ENCODE measurements at places on chromosomes 3 and 15.

GRCh38 chr15:22815766-22816165 lies 22.7 kb upstream of the NIPA2 start:
- no peak for DNase-seq

GRCh38 chr3:129687586-129688125 lies 81.2 kb upstream of the PLXND1 start:
- no peak for DNase-seq

DNA sequence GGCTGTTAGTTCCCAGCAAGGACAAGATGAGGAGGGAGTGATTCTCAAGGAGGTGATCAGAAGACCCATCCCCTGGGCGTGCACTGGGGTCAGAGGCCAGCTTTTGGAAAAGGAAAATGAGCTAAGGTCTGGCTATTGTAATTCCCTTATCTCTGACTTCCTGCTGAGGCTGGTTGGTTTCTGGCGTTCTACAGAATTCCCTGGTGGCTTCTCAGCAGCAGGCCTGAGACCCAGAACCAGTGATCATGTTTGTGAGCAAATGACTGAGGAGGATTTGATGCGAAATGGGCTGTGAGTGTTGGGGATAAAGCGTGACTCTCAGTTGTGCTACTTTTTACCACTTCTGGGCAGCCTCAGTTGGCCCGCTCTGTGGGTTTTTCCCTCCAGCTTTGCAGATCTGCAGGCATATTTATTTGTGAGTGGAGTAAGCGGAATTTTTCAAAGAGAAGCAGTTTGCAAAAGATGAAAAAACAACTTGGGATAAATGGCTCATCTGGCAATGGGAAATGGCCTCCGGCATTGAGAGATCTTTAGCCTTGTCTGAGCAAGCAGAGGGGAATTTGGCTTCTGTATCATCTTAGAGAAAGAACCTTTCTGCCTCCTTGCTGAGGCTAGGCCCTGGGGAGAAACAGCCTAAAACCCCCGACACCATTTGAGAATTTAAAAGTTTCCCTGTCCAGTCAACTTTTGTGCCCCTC lies 102.7 kb downstream of the SLCO3A1 start:
- peak; percentile 10 for DNase-seq

GRCh38 chr3:38578551-38578950 lies 70.9 kb downstream of the SCN5A start:
- DNase-seq: no peak

DNA sequence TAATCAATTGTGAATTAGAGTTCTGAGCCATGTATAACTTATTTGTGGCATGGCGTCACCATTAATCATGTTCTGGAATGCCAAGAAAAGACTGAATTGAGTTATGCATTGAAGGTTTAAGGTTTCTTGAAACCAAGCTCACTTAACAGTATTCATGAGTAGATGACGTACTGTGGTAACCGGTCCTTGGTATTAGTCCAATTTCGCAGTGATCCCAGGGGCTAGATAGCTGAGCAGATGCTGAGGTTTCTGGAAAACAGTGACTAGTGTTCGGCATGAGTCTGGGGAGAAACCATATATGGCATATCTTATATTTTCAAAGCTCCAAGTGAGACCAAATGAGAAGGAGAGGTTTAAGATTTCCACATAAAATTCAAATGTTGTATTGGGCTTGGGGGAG lies 218.3 kb upstream of the LYSMD4 start:
- no peak for DNase-seq

DNA sequence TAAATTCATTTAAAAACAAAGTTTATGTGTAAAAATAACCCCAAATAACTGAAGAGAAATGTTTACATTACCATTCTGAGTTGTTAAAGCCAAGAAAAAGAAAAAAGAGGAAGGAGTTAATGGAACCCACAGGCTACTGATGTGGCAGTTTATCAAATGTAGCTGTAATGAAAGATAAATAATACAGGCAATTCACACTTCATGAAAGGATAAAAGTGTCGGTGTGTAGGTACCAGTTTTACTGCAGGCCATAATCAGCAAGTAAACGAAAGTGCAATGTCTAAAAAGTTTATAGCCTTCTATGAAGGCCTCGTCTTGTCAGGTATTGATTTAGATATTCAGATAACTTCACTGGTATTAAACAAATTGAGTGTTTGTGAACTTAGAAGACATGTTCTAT lies 164.6 kb downstream of the DPH6 start:
- DNase-seq: no peak

DNA sequence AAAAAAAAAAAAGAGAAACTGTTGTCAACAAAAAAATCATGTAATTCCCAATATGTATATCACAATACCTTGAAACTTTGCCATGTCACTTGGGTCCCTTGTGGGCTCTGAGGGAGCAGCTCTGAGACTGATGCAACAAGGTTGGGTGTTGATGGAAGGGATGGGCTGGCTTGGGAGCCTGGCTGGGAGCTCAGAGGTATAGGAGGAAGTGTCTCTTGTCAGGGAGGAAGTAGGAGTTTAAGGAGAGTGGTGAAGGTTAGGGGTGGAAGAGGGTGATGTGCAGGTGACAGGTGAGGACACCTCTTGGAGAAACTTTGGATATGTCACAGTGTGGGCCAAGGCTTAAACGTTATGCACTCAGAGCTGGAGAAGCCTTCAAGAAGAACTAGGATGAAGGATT lies 2.0 kb upstream of the TM6SF1 start:
- no peak for DNase-seq

GRCh38 chr3:184229394-184230080 lies at the start of gene VWA5B2:
TSS of gene VWA5B2 (plus strand) at chr3:184229585. CDS start at chr3:184230529, 944 bp downstream.
- DNase-seq: no peak

DNA sequence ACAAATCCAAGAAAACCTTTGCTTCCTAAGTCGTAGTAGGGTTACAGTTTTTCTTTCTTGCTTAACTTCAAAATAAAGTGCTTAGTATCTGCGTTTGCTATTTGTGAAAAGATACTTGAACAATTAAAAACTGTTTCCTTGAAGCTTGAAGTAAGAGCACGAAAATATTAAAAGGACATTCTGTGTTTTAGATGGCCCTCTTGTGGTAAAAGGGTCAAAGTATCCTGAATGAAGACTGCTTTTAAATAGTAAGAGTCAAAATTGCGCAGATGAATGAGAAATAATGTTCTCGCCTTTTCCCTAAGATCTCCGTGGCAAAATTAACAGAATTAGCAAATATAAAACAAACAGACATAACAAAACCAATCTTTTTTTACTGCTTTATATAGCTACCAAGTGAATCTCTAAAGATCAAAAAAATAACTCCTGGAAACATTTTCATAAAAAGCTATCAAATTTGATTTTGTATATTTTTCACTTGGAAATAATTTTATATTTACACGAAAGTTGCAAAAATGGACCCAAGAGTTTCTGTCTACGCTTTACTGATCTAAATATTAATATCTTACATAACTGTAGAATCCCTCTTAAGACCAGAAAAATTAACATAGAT lies 175.4 kb downstream of the MBNL1 start:
- DNase-seq: peak; percentile 23

GRCh38 chr3:155744010-155744625 lies 753 bp downstream of the PLCH1 start:
- DNase-seq: no peak

DNA sequence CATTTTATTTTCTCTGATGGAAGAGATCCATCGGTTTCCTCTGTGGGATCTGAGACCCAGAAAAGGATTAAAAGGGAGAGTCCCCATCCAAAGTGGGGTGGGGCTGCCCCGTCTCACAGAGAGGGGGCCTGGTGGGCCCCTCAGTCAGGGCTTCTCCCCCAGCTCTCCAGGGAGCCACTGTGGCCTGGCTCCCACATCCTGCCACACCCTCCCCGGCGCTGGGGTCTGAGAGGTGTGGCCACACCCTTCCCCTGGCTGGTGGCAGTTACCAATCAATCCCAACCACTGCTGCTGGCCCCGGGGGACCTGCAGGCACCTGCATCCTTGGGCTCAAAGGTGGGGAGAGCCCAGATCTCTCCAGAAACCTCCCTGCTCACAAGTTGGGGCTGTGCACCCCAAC lies 161.8 kb upstream of the IQSEC1 start:
- DNase-seq: no peak

DNA sequence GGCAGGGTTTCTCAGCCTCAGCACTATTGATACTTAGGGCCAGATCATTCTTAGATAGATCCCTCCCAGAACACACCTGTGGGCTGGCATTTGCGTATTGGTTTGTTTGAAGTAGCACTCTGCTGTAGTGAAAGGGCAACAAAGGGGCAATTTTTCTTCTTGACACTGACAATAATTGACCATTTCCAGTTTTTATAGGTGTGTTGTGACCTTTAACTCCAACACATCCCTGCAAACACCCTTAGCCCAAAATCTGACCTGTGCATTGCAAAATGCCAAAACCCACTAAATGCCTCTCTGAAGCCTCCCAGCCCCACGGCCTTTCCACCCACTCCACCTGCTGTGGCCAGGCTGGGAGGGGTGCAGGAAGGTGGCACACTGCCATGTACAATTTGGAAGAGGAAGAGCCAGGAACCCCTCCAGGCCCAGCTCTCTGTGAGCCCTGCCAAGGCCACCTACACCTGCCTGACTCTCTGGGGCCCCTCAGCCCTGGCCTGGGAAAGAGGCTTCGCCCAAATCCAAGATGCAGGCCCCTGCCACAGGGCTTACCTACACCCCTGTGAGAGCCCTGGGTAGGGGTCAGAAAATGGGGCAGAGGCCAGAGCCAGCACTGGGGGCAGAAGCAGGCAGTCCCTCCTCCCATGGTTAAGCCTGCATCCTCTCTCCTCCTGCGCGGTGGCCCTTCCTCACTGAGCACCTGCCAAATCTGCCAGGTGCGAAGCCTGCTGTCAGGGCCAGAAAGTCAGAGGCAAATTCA lies 9.6 kb upstream of the CYP11A1 start:
- no peak for DNase-seq

DNA sequence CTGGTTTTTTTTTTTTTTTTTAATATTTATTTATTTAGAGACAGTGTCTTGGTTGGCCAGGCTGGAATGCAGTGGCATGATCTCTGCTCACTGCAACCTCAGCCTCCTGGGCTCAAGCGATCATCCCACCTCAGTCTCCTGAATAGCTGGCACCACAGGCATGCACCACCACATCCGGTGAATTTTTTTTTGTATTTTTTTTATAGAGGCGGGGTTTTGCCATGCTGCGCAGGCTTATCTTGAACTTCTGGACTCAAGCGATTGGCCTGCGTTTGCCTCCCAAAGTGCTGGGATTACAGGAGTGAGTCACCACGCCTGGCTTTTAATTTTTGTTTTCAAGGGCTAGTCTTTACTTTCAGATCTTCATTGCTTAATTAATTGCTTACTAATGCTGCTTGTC lies 13.1 kb downstream of the PCCB start:
- DNase-seq: no peak

GRCh38 chr3:13479582-13480339 lies at the start of gene HDAC11:
TSS of gene HDAC11 (plus strand) at chr3:13480306. CDS start at chr3:13480348, 42 bp downstream.
- peak; percentile 71 for DNase-seq

GRCh38 chr3:46972396-46972795 lies 4.1 kb downstream of the CCDC12 start:
- no peak for DNase-seq

GRCh38 chr3:185661772-185662171 lies 75.7 kb downstream of the SENP2 start:
- no peak for DNase-seq

DNA sequence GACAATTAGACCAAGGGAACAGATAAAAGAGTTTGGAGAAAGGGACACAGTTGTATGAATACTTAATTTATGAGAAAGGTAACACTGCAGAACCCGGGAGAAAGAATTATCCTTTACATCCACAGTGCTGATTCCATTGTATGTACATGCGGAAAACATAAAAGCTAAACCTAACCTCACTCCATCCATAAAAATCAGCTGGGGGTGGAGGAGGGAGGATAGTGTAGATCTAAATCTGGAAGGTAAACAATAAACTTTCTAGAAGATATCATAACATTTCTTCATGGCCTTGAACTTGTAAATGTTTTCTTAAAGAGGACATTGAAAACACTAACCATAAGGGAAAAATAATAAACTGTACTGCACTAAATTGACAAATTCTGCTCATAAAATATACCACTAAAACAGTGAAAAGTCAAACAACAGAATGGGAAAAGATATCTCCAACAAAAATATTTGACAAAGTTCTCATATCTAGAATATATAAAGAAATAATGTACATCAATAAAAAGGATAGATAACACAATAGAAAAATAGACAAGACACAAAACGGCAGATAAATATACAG lies 220.5 kb downstream of the DPH6 start:
- DNase-seq: no peak

DNA sequence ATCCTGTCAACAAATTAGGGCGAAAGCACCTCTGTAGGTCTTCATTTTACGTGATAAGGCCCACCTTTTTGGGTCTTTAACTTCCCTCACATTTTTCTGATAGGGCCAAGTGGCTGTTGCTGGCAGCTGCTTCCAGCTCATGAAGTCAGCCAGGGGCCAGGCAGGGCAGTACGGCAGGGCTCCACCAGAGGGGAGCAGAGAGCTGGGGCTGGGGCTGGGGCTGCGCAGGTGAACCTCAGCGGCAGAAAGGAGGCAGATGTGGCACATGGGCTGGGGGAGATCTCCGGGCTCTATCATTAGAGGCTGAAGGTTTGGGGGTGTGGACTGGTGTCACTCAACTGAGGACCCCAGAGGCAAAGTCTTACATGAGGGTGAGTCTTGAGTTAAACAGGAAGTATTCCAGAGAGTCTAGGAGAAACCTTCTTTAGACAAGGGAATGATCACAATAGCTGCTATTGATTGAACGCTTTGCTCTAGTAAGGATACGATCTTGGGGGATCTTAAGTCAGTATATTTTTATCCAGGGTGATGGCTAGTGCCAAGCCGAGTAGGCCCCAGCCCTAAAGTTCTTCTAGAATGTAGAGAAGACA lies 62.8 kb upstream of the MEX3B start:
- DNase-seq: no peak

DNA sequence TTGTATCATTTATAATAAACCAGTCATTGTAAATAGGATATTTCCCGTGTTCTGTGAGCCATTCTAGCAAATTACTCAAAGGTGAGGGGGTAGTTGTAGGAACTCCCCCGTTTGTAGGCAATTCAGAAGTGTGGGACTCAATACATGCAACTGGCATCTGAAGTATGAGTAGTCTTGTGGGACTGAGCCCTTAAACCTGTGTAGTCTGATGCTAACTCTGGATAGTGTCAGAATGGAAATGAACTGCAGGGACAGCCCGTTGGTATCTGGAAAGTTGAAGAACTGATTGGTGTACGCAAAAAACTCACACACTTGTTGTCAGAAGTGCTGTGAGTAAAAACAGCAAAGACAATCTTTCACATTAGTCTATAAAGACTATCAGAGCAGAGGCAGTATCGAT lies 32.6 kb downstream of the HERC1 start:
- DNase-seq: no peak

DNA sequence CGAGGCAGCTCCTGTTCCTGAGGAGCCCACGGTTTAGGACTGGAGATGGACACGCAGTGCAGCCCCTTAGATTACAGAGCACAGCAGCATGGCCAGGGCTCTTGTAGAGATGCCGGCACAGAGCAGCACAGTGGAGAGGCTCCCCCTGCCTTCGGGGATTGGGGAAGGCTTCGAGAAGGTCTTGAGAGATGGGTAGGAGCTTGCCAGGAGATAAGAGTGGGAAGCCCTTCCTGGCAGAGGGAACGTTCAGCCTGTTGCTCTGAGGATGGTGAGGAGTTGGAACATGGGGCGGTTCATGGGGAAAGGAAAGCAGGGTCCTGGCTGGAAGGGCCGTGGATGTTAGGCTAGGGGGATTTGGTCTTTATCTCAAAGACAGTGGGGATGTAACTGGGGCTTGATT lies 10.0 kb downstream of the EPB42 start:
- DNase-seq: no peak

- DNase-seq: no peak
Observed at GRCh38 chr3:139309061-139309591, 34.7 kb upstream of the MRPS22 start.
